HTR-8/SVneo (cell line): ENCODE measurements at places on chromosomes 6 and 20.

- DNase-seq: no peak
Measured at GRCh38 chr6:26312501-26313397, 52.2 kb upstream of the BTN3A2 start.

DNA sequence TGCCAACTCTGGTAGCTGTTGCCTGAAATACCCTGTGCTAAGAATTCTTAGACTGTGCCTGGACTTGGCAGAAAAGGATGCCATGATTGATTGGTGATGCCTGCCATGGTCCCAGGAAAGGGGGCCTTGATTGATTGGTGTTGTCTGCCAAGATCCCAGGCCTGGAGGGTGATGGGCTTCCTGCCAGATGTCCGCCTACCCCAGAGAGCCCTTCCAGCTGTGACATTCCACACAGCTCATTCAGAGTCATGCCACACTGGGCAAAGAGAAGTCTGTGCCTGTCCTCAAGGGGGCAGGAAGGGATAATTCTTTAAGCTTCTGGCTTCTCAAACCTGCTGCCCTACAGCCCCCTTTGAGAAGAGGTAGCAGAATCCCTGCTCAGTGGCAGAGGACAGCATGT is 24.6 kb downstream of the RIMS4 start:
- peak; percentile 81 for DNase-seq

GRCh38 chr6:108476376-108476775 is 84.3 kb upstream of the FOXO3 start:
- DNase-seq: no peak

DNA sequence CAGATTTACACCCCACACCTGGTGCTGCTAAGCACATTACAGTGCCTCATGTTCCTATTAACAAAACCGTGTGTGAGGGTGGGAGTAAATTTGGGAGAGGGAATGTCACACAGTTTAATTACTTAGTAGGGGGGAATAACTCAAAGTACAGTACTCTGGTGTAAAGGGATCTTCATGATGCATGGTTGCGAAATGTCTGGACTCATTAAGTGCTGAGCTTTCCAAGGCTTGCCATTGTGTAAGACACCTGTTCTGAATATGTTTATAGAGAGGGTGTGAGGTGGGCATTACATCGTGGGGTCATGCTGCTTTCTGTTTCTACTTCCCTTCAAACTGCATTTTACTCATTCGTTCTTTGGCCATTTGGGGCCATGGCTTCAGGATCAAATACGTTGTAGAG is 181.2 kb downstream of the ADGRG6 start:
- no peak for DNase-seq

GRCh38 chr6:135922174-135922573 is 70.7 kb downstream of the PDE7B start:
- DNase-seq: peak; percentile 59

GRCh38 chr6:151524059-151524458 is 30.2 kb downstream of the CCDC170 start:
- no peak for DNase-seq

- DNase-seq: no peak
Measured at GRCh38 chr6:147054158-147054557, 150.1 kb upstream of the STXBP5 start.

DNA sequence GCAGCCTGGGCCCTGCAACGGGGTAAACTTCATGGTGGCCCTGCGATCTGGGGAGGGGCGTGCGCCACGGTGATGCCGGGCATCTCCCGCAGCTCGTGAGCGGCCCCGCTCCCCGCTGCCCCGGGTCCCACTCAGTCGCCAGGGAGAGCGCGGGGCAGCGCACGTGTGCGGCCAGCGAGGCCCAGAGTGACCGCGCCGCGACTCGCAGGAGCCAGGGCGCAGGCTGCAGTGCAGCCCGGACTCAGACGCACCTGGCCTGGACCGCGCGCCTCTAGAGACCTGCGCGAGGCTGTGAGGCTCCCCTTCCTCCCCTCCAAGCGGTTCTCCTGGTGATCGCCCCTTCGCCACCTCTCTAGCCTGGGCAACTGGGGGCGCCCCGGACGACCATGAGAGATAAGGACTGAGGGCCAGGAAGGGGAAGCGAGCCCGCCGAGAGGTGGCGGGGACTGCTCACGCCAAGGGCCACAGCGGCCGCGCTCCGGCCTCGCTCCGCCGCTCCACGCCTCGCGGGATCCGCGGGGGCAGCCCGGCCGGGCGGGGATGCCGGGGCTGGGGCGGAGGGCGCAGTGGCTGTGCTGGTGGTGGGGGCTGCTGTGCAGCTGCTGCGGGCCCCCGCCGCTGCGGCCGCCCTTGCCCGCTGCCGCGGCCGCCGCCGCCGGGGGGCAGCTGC is 652 bp downstream of the BMP6 start:
- DNase-seq: no peak

- DNase-seq: no peak
Measured at GRCh38 chr6:4350567-4351519, 215.5 kb upstream of the ECI2 start.

DNA sequence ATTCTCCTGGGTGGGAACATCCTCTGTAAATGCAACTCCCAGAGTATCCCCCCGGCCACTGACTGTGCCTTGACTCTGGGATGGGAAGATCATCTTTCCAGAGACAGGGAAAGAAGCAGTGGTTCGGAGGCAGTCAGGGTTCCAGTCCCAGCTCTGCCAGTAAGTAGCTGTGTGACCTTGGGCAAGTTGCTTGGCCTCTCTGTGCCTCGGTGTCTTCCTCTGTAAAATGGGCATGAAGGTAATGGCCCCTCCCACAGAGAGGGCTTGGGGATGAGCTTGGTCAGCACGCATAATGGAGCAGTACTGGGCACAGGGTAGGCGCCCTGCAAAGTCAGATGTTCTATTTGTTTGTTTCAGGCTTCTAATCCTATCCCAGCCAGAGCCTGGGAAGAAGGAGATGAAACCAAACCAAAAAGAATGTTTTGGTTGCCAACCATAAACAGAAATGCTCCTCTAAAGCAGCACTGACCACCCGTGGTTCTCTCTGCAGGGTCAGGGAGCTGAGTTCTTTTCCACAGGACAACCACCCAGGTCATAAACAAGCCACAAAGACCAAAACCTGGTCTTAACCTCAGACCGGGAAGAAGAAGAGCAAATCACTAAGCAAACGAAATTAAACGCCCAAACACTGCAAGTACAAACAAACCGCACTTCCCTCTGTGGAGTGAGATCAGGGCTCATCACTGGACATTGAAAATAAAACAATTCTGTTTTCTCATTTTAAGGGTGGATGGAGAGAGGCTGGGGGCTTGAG is 381.0 kb upstream of the SULF2 start:
- DNase-seq: no peak

GRCh38 chr6:143323729-143324470 is 126.6 kb downstream of the ADAT2 start:
- DNase-seq: no peak

- DNase-seq: no peak
Measured at GRCh38 chr6:97316978-97317377, 34.0 kb upstream of the MMS22L start.

DNA sequence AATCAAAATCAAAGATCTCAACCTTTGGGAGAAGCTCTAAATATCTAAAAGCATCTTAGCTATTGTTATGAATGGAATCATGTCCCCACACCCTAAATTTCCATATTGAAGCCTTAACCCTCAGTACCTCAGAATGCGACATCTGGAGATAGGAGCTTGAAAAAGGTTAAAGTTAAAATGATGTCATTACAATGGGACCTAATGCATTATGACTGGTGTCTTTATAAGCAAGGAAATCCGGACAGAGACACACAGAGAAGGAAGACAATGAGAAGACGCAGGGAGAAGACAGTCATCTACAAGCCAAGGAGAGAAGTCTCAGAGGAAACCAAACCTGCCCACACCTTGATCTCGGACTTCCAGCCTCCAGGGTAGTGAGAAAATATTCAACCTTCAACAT is 46.1 kb downstream of the KIF13A start:
- DNase-seq: no peak

- DNase-seq: no peak
Measured at GRCh38 chr6:145349950-145350510, 385.3 kb downstream of the EPM2A start.

- no peak for DNase-seq
Measured at GRCh38 chr20:35607003-35607735, 8.5 kb upstream of the SPAG4 start.

DNA sequence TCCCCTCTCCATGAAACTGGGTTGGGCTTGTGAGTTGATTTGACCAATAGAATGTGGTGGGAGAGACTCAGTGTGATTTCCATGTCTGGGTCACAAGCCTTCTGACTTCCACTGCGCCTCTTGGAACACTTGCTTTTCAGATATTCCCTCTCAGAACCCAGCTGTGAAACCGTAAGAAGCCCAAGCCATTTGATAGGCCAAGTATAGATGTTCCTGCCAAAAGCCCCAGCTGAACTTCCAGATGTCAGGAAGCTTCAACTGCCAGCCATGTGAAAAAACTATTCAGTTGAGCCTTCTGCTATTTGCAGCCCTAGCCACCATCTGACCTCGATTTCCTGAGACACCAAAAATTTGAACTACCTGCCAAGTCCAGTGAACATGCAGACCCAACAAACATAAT is 387.8 kb upstream of the GJE1 start:
- DNase-seq: no peak

DNA sequence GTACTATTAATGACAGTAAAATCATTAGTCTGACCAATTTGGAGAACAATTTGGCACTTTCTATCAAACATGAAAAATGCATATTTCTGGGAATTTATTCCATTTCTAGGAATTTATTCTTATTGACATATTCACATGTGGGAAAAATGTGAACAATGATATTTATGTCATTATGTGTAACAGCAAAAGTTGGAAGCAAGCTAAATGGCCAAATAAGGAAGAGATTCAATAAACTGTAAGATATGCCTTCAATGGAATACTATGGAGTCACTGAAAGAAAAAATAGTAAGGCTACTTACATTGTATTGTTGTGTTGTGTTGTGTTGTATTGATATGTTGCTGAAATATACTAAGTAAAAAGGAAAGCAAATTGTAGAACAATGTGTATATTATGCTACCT is 100.5 kb upstream of the EDN1 start:
- no peak for DNase-seq

- no peak for DNase-seq
Measured at GRCh38 chr20:49999329-49999728, 16.5 kb downstream of the SNAI1 start.

DNA sequence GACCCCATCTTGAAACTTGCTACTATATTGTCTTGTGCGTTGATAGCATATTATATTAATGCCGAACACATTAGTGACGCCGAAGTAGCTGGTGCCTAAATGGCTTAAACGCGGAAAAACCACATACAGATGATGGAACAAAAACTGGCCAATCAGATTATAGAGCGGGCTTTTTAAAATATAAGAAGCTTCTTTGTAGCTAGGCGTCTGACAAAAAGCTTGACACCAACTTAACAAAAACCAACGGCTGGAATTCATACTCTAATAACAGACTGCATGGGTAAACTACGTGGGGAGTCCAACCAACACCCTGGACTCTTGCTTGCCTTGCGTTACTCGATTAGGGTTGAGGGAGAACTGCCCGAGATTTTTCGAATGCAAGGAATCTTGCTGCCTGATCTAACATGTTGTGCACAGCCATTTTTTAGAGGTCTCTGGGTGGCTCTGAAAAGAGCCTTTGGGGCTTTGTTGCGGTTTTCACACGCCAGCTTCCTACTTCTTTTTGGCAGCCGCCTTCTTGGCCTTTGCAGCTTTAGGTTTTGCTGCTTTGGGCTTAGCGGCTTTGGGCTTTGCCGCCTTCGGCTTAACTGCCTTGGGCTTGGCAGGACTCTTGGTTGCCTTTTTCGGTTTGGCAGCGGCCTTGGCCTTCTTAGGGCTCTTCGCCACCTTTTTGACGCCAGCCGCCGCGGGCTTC is 45.7 kb downstream of the OR2B2 start:
- DNase-seq: peak; percentile 36

DNA sequence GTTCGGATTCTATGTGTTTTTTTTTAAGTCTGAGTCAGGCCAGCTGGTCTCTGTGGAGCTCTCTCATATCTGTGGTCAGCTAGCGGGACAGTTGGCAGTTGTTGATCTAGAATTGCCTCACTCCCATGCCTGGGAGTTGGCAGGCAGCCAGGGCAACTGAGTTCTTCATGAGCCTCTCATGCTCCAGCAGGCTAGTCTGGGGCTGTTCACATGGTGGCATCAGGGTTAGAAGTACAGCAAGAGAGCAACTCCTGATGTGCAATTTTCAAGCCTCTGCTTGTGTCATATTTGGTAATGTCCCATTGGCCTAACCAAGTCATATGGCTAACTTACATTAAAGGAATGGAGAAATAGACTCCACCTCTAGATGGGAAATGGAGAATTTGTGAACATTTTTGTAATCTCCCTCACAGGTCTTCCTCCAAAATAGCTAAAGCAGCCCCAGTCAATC is 6.7 kb upstream of the IFT52 start:
- DNase-seq: peak; percentile 92

DNA sequence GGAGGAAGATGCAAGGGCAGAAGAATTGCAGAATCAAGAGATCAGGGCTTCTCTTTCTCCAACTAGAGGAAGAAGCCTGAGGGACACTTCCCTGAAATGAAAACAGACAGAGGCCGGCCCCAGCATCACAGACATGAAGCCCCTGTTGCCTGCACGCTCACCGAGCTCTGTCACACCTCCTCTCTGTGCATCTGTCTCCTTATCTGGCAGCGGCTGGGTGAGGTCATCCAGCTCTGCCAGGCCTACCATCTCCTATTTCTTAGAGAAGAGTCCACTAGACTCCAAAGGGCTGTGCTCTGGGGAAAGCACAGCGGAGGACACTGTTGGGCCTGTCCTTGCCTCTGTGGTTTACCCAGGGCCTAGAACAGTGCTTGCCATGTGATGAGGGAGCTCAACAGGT is 71.9 kb upstream of the MLN start:
- DNase-seq: no peak

DNA sequence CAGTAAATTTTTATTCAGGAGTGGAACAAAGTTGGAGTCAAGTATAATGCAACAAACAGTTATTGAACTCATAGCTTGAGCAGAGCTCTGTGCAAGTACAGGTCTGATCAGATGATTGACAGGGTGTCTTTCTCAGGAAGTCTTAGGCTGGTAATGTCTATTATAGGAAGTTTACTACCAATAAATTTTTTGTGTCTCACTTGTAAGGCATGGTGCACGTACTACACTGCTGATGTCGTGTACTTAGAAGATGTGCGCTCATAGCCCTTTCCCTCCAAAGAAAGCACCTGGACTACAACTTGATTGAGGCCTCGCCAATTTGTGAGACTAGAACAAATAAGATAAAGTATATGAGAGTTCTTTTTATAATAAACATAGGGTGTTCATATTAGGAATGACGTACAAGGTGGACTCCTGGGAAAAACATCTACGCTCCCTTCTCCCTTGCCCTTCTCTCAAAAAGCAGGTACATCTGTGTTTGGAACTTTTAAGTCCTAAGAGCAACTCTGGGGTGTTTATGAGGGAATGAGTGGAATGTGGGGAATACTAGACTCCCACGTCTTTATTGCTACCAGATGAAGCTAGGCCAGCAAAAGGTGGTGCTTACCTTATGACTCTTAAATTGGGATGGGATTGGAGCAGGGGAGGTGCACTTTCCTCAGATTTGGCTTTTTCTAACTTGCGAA is 1.5 kb downstream of the NDUFAF5 start:
- DNase-seq: no peak

GRCh38 chr20:23387118-23387443 is 25.1 kb downstream of the GZF1 start:
- no peak for DNase-seq

GRCh38 chr20:4779616-4780015 is 57.9 kb downstream of the PRND start:
- no peak for DNase-seq
